ENCODE measurements at places on chromosomes 16 and 17.

GRCh38 chr17:27466376-27466742 lies 10.1 kb downstream of the KSR1 start:
- no peak for DNase-seq

DNA sequence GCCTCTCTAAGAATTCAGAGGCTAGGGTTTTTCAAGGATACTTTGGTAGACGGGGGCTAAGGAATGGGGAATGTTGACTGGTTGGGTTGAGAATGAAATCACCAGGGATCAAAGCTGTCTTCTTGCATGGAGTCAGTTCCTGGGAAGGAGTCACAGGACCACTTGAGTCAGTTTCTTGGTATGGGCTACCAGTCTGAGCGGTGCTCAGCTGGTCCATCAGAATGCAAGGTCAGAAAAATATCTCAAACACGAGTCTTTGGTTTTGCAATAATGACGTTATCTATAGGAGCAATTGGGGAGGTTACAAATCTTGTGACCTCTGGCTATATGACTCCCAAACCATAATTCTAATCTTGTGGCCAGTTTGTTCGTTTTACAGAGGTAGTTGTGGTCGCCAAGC lies 18.4 kb downstream of the CHD9NB start:
- no peak for DNase-seq

GRCh38 chr16:89905511-89906139 lies 13.0 kb upstream of the MC1R start:
- no peak for DNase-seq

DNA sequence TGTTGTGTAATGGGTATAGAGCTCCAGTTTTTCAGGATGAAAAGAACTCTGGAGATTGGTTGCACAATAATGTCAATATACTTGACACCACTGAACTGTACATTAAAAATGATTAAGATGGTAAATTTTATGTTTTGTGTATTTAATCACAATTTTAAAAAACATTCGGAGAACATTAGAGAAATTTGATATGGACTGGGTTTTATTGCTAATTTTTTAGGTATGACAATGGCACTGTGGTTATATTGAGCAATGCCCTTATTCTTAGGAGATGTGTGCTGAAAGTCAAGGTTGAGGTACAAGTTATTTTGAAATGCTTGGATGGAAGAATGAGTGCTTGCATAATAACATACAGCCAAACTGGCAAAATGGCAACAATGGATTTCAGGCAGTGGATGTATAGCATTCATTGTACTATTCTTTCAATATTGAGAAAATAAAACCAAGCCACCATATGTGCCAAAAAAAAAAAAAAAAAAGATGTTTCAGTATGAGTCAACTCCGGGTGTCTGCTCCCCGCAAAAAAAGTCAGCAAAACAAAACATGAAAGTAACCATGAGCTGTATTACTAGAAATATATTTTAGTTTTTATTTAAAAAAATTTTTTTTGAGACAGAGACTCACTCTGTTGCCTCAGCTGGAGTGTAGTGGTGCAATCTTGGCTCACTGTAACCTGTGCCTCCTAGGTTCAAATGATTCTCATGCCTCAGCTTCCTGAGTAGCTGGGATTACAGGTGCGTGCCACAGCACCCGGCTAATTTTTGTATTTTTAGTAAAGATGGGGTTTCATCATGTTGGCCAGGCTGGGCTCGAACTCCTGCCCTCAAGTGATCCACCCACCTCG lies 19.8 kb downstream of the HOXB1 start:
- no peak for DNase-seq

DNA sequence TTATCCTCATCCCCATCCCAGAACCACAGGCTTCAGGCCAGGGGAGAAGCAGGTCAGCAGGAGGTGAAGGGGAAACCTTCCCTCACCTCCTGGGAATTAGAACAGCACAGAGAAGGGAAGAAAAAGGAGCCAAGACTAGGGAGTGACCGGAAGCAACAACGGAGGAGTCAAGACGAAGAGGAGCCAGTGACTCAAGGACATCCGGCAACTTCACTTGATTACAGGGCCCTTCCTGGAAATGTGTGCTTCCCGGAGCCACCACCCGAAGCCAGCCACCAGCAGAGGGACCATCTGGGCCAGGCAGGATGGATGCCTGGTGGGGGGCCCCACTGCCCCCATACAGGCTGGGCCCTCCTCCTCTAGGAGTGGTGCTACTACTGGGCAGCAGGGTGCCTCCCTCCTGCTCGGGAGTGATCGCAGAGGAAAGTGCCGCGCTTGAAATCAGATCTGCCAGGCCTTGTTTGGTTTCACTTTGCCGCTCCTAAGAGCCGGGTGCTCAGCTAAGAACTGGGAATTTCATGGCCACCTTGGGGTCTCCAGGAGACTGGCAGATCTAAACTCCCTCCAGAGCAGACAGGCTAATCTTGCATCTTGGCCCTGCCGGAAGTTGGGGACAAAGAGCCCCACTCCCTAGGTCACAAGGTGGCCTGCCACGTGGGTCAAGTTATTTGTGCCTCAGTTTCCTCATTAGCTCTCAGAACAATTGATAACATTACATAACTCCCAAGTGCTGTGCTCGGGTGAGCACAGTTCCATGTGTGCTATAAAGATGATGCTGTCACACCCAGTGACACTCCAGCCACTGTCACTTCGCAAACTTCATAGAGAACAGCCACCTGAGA lies 6.6 kb downstream of the CDC42EP4 start:
- no peak for DNase-seq

Measured in progenitor cell of endocrine pancreas (in vitro differentiated cells).